ENCODE measurements at places on chromosomes 4 and X.

GRCh38 chr4:74738464-74739143 is 55.7 kb downstream of the BTC start:
- no peak for DNase-seq

DNA sequence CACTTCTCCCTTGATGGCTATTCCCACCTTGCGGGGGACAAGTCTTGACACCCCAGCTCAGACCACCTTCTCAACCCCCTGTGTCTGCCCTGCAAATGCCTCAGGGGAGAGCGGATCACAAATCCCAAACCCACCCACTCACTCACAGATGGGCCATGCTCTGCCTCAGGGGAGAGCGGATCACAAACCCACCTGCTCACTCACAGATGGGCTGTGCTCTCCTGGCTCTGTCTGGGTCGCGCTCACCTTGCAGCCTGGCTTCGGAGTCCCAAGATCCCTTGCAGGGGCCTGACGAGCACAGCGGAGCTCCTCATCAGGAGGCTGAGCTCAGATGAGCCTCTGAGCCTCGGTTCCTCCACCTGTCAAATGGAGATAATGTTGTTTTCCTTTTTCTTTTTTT is 38.6 kb downstream of the HTRA3 start:
- no peak for DNase-seq

DNA sequence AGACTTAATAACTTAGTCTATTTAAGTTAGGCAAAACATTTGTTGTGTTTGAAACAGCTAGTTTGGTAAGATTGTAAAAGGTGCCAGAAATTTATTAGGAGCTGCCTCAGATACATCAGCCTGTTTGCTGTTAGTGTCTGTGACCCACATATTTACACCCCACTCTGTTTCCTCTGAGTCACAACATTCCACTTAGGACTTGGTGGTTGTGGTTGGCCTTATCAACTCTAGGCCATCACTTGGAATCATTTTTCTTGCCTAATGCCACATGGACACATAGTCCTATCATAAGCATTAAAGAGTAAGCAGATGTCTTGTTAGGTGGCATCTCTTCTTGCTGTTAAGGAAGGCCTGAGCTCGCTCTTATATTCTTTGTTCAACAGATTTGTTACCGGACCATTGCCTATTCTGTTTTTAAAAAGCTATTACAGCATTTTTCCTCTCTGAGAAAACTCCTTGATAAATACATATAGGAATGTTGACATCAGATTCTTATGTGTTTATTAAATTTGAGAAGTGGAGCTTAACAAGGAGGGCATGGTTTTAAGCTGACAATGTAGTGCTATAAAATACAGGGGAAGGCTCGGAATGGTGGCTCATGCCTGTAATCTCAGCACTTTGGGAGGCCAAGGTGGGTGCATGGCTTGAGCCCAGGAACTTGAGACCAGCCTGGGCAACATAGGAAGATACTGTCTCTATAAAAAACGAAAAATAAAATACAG is 51.2 kb upstream of the PGRMC2 start:
- no peak for DNase-seq

GRCh38 chrX:100120956-100121355 is 289.1 kb downstream of the PCDH19 start:
- DNase-seq = no peak

GRCh38 chrX:141839856-141840255 is 1.7 kb downstream of the MAGEC3 start:
- no peak for DNase-seq

GRCh38 chr4:26307037-26307800 is 13.6 kb upstream of the RBPJ start:
- no peak for DNase-seq

- DNase-seq = no peak
Measured at GRCh38 chrX:15492469-15492868, 664 bp downstream of the PIR start.

- DNase-seq = peak; percentile 48
Measured at GRCh38 chr4:77818073-77818601, 1.0 kb downstream of the CNOT6L start.

DNA sequence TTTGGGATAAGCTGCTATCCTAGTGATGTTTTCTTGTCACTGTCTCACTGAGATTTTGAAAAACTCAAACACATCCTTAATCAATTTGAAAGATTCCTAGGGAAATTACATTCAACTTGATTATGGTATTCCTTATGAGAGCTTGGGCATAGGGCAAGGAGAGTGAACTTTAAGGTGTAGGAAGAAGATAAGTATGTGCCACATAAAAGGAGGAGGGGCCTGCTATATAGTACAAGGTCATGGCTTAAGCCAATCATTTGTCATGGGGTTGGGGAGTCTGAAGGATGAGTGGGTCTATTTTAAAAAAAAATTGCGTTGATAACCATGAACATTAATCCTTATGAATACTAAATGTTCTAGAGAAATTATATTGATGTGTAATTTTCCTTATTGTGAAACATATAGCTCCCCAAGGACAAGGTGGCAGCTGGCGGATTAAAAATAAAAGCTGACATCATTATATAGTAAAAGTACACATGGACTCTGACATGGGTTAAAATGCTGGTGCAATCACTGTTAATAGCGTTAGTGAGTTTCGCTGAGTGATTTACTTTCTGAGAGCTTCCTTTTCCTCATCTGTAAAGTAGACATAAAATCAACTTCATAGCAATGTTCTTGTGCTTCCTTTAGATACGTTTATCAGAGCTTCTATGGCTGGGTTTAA is 17.4 kb downstream of the GALNT7 start:
- no peak for DNase-seq

- no peak for DNase-seq
Measured at GRCh38 chrX:17944833-17945497, 83.9 kb upstream of the RAI2 start.

GRCh38 chr4:55512922-55513571 is 33.7 kb downstream of the CLOCK start:
- DNase-seq = no peak

DNA sequence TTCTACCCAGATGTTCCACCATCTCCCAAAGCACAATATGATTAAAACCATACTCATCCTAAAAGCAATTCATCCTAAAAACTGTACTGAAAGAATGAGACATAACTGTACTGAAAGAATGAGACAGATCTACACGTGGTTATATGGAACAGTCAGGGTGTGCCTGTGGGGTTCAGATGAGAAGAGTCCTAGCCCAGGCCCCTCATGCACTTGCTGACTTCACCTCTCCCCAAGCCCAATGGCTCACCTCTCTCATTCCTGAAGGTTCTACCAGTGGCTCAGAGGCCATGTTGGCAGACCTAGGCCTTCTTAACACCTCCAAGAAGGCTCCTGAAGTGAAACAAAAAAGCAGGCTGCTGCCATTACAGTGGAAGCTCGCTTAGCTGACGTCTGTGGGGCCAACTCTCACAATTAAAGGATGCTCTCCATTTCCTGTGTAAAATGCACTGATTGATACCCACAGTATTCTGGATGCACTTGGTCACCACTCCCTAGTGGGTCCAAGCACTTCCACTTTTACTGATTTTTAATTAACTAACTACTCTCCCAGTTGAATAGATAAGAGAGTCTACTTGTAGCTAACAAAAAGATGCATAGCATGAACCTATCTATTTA is 3.8 kb downstream of the PLAC1 start:
- no peak for DNase-seq

GRCh38 chr4:45215976-45216542 is 489.7 kb upstream of the GNPDA2 start:
- DNase-seq = no peak

GRCh38 chrX:68918202-68918601 is 89.4 kb downstream of the EFNB1 start:
- DNase-seq = no peak

- DNase-seq = no peak
Measured at GRCh38 chr4:25050370-25051078, 19.8 kb upstream of the LGI2 start.

GRCh38 chrX:129741880-129742758 is 3.3 kb downstream of the XPNPEP2 start:
- DNase-seq = no peak

DNA sequence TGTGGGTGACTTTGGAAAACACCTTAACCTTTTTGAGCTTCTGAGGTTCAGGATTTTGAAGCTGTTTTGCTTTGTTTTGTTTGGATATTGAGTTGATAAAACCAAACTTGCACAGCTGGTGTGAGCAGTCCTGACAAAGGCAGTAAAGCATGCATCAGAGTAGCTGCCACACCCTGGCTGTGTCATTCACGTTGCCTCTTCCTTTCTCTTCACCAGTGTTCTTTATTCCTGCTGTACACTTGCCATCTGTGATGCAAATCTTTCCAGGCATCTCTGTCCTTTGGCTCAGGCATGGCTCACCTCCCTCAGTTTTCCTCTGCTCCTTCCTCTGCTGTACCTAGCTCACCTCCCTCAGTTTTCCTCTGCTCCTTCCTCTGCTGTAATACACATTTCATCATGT is 1850.2 kb upstream of the AGA start:
- no peak for DNase-seq

DNA sequence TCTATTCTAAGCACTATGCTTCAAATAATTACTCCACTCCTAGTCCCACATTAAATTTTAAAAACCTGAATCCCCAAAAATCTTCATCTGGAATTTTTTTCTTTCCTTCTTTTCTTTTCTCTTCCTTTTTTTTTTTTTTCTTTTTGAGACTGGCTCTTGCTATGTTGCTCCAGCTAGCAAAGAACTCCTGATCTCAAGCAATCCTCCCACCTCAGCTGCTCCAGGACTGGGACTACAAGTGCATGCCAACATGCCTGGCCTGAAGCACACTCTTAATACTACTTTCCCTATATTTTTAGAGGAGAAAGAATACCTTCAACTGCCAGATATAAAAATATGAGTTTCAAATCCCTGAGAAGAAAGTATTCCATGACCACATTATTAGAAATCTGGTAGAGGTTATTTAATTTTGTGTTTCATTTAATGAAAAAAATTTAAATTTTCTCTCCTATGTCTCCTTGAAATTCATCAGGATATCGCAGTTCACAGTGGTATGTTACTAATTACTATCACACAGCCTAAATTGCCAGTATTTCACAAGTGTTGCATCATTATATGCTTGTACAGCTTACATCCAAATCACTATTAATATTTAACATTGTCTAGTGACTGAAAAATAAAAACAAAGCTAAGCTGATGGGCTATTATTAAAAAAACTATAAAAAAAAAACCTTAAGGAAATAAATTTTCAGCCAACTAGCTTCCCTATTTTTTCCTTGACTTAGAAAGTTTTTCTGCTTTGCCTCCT is 227.8 kb downstream of the NAF1 start:
- no peak for DNase-seq

GRCh38 chrX:105190252-105190853 is 30.1 kb downstream of the TEX13A start:
- DNase-seq = no peak

- no peak for DNase-seq
Measured at GRCh38 chrX:111736571-111736970, 55.6 kb downstream of the ALG13 start.

GRCh38 chr4:112855058-112855457 is 194.4 kb upstream of the ANK2 start:
- no peak for DNase-seq

GRCh38 chr4:32771491-32771890 is 2051.3 kb downstream of the PCDH7 start:
- DNase-seq = no peak

DNA sequence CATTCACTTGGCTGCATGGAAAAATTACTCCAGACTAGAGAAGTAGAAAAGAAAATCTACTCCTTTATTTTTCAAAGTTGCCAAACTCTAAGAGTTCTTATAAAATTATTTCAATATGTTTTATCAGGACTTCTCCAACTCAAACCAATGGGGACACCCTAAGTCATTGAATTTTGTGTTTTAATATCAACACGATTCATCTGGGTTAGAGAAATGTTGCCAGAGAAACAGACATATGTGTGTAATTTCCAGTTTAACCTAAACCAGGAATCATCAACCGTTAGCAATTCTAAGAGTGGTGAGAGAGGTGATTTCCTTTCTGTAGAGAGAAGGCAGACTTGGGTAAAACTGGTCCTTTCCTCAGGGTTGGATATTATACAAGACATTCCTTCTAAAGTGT is 291.8 kb downstream of the LDB2 start:
- DNase-seq = no peak

DNA sequence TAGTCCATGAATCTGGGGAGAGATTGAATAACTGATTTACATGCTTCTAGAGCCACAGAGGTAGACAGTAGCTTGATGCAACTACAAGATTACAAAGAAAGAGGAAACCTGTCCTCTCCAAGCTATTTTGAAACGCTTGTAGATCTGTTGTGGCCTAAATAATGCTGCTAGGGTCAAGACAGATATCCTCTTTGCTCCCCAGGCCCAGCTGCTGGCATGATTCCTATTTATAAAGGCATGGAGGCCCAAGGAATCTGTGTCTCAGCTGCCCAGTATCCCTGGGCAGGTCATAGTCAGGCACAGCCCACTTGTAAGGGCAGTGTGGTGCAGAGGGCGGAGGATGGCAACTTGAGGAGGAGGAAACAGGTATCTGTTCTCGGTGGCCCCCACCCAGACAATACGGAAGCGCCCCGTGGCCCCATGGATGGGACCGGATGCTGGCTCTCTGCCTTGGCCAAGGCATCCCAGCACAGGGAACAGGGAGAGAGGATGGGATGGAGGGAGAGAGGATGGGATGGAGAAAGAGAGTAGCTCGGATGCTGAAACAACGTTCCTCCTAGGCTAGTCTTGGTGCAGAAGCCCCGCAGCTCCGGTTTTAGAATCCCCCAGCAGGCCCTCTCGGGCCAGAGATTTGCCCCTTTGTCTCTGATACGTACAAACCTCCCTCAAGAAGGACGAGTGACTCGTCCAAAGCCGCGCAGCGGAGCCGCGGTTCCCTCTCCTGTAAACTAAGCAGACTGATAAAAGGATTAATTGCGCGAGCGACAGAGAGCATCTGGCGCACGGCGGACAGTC is 767 bp upstream of the SMIM20 start:
- DNase-seq = no peak

- DNase-seq = no peak
Measured at GRCh38 chr4:119337010-119337409, 15.1 kb upstream of the FABP2 start.

GRCh38 chrX:138856881-138857604 is 145.5 kb upstream of the FGF13 start:
- DNase-seq = no peak

DNA sequence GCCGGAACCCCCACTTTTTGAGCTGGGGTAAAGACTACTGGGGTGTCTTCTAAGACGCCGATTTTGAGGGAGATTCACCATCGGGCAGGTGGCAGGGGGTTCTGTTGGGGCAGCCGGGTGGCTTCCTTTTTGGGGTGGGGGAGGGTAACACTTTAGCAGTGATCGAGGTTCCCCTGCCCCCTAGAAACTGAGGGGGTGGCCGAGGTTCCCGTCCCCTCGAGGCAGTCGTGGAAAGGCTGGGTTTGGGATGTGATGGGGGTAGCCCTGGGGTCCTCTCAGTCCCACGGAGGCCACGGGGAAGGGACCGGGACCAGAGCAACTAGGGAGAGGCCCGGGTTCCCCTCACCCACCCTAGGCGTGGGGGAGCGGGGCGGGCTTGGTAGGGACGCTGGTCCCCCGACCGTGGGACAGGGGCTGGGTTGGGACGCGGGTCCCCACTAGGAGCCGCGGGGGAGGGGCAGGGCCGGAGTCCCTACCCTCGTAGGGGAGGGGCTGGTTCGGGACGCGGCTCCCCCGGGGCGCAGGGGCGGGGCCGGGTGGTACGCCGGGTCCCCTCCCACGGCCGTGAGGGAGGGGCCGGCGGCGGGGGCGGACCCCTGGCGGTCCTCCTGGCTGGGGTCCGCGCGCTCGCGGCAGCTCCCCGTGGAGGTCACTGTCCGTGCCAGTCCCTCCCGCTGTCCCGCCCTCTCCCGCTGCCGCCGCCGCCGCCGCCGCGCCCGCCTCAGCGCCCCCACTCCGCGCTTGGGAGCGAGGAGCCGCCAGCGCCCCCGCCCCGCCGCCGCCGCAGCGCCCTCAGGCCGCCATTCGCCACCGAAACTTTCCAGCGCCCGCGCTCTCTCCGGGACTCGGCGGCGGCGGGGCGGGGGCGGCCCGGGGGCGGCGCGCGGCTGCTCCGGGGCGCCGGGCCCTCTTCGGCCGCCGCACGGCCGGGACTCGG is at the start of gene TBL1X:
TBL1X (plus strand) TSS at position 624 of the 937 bp plus-strand sequence. CDS start 188,529 bp downstream, outside the sequence.
- peak; percentile 19 for DNase-seq
